ENCODE measurements at places on chromosomes 6 and 20.

DNA sequence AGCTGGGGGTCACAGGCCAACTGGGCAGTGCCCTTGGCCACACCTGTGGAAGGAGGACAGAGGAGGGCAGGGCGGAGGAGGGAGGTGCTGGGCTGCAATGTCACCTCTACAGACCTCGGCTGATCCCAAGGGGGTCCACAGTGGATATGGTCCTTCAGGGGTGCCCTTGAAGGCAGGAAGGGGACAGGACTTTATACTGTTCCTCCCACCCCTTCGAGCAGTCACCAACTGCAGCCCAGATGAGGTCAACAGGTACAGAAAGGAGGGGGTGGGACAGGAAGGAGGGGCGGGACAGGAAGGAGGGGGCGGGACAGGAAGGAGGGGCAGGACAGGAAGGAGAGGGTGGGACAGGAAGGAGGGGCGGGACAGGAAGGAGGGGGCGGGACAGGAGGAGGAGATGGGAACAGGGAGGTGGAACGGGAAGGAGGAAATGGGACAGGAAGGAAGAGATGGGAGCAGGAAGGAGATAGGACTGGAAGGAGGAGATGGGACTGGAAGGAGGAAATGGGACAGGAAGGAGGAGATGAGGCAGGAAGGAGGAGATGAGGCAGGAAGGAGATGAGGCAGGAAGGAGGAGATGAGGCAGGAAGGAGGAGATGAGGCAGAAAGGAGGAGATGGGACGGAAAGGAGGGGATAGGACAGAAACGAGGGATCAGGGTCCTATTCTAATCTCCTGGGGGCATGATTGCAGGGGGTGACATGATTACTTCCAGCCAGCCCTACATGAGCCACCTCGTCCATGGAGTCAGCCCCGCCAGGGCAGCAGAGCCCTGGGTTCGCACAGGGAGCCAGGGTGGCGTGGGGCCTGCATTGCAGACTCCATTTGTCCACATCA, 19.4 kb upstream of the MRGBP start:
- peak; percentile 39 for DNase-seq

GRCh38 chr6:164579035-164579434, 730.4 kb downstream of the C6orf118 start:
- DNase-seq: no peak

GRCh38 chr20:36483919-36484808, 57.2 kb upstream of the MYL9 start:
- DNase-seq: no peak

GRCh38 chr20:17504898-17505635, 26.1 kb downstream of the BFSP1 start:
- DNase-seq: no peak

DNA sequence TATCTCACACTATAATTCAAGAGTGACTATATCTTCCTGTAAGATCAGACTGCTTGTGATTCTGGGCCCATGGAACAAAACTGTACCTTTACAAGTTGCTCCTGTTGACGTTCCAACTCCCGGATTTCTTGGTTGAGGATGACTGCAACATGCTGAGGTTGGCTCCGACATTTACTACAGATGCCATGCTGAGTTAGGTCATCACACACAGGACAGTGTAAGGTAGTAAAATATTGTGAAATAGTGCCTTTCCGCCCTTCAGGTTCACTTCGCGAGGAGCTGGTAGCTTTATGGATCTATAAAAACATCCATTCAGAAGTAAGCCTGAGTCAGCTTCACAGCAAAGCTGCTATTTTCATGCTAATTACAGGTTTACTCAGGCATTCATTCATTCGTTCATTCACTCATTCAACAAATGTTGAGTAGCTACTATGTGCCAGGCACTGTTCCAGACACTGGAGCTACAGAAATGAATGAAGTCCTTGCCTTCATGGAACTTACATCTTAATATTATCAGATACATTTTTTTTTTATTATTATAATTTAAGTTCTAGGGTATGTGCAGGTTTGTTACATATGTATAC, 175.7 kb downstream of the REV3L start:
- no peak for DNase-seq

DNA sequence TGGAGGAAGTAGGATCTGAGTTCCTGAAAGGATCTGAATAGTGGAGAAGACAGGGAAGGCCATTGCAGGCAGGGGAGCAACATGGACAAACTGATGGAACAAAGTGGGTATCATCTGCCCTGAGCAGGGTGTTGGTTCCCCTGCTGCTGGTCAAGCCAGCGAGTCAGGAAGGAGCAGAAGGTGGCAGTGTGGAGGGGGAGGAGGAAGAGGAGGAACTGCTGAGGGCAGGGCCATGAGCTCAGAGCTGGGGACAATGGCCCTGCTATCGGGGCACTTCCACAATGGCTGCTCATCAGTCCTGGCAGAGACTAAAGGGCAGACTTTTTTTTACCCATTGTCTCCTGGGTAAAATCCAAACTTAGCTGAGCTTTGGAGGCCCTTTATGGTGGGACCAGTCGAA, 13.6 kb downstream of the CNBD2 start:
- no peak for DNase-seq

DNA sequence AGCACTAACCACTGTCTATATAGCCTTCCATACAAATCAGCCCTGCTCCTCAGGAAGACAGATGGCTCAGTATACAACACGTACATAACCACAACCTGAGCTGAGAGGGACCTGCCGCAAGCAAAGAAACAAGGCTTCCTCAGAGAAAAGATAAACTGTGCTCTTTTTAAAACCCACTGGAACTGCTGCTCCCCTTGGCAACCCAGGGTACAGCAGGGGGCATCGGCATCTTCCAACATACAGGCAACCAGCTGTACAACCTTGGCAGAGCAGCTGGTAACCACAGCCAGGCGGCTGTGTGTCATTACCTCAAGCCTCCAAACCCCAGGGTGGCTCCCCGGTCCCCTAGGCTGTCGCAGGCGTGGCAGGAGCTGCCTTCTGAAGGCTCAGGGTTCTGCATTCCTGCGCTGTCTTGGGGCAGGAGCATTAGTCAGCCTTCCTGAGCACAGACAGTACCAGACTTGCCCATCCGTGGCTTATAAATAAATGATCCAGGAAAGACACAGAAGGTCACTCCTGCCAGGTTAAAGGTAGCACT, 249.5 kb downstream of the ADGRG6 start:
- DNase-seq: peak; percentile 40

DNA sequence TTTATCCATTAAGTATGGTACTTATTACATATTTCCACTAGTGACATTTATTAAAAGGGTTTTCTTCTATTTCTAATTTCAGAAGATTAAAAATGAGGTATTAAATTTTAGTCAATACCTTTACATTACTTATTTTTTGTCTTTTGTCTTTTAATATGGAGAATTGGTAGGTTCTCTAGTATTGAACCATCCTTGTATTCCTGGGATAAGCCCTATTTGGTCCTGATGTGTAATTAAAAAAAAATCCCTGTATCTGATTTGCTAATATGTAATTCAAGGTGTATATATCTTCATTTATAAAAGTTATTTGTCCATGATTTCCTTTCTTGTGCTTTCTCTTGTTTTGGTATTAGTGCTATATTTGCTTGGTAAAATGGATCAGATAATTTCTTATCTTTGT, 153.7 kb downstream of the TRMT11 start:
- DNase-seq: no peak

GRCh38 chr20:19336631-19337030, 124.2 kb downstream of the SLC24A3 start:
- DNase-seq: no peak

GRCh38 chr20:63100926-63101699, 94.3 kb upstream of the BHLHE23 start:
- DNase-seq: no peak

DNA sequence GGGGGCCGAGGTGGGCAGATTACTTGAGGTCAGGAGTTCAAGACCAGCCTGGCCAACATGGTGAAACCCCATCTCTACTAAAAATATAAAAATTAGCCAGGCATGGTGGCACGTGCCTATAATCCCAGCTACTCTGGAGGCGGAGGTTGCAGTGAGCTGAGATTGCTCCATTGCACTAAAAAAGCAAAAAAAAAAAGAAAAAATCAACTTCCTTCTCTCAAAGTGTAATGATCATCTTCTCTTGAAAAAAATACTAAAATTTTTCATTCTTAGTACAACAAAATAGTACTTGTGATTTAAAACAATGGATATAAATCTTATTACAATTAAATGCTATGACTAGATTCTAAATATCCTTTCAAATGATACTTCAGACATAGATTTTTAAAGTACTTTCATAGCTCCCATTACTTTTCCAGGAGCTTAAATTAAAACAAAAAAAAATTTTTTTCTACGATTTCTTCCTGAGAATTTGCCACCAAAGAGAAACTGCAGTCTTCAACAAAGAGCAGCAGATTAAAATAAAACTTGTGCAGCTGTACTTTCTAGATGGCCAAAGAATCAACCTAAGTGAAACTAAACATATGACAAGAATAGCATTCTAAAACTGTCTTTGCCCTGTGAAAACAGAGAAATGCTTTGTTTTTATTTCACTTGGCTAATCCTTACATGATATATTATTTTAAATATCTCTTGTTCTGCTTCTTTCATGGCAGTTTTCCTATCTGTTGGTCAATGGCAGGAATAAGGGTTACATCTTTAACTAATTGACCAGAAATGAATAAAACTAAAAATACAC, 75.2 kb downstream of the MAP3K5 start:
- no peak for DNase-seq

- no peak for DNase-seq
These were observed 45.9 kb downstream of the RIPOR3 start for GRCh38 chr20:50645253-50646068.

- DNase-seq: no peak
These were observed 41.8 kb upstream of the NNAT start for GRCh38 chr20:37479266-37479665.

GRCh38 chr6:34928695-34929094, 39.6 kb downstream of the ANKS1A start:
- no peak for DNase-seq

DNA sequence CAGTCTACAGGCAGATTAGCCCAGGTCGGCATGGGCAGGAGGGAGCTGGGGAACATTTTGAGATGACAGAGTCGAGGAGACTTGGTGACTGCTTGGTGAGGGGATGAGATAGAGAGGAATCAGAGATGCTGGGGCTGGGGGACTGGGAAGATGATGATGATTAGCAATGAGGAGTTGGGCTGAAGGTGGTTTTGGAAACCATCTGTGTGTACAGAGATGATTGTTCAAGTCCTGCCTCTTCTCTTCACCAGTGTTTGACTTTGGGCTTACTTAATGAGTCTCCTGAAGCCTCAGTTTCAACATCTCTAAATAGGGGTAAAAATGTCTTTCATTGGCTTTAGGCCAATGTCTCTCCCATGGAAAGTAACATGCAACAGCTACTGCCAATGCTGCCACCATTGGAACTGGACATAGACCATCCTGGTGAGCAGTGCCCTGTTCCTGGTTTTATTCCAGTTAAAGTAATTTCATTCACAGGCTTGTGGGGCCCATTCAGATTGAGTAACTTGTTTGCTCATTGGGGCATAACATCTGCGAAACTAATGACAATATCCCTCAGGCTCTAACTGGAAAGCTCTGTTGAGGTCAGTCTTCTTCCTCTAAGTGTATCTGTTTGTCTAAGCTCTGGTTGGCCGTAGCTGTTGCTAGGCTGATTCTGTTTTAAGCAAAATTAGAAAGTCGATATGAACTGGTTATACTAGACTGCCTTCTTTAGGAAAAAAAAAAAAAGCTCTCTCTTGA, 99.1 kb downstream of the ARMC2 start:
- no peak for DNase-seq

DNA sequence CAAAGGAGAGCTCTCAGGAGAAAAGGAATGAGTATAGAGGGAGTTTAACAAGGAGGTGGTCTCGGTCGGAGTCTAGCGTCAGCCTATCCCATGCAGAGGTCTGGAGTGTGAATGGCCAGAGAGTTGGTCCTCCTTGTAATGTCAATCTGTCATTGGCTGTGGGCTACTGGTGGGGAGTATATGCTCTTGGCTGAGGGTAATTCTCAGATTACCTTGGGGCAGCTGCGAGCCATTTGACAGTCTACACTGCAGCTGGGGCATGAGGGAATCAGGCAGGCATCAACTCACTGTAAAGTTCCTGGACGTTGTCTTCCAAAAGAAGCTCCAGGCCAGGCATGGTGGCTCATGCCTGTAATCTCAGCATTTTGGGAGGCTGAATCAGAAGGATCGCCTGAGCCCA, 48.1 kb downstream of the EBF4 start:
- DNase-seq: no peak

DNA sequence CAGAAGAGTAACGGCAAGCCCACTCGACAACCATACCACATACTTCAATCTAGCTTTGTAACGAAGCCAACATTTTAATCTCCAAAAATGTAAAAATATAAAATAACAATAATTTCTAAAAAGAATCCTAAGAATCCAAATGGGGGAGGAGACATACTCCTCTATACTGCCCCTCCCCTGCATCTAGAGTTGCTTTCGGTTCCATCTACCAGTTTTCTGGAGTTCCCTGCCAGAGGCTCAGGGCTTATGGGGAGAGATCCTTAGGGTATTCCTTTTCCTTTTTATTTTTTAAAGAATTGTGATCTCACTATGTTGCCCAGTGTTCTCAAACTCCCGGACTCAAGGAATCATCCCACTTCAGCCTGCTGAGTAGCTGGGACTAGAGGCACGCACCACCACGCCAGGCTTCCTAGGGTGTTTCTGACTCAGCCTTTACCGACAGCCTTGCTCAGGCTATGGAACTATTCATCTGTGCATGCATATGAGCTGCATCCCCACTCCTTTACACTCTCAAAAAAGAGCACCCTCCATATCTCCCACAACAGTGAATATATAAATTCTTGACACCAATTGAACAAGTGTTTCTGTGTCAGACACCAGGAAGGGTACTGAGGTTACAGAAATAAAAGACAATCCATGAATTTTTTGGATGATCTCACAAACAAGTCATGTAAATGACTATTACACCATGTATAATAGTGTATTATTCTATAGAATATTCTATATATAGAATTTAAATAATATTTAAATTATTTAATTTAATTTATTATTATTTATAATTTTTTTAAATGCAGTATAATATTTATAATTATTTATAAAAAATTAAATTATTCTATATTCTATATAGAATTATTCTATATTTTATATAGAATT, 40.7 kb upstream of the UBR2 start:
- no peak for DNase-seq

GRCh38 chr6:170137176-170137891, 153.5 kb downstream of the DLL1 start:
- no peak for DNase-seq

DNA sequence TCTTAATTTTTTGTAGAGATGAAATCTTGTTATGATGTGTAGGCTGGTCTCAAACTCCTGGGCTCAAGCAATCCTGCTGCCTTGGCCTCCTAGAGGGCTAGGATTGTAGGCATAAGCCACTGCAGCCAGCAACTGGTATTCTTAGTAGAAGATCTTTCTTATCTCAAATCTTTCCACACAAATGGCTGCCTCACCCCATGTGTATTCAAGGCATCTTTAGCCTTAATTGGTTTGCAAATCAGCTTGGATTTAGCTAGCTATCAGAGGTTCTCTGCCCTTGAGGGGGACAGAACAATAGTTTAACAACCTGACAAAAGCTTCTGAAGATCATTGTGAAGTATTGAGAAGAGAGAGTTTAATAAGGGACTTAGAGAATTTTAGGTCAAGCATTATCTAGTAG, 17.9 kb upstream of the ABRACL start:
- no peak for DNase-seq
